ENCODE measurements at places on chromosomes 16 and 17.
A peak's percentile ranks its signal among the peaks of the same experiment; 100 is the strongest.

GRCh38 chr16:47667956-47668355, 206.8 kb downstream of the PHKB start:
- H3K4me1 ChIP-seq = no peaks in the 10 kb centered on the region
- no peak overlapping the region for H3K4me3 ChIP-seq
- H3K36me3 ChIP-seq = peaks cover 15% of the 10 kb centered on the region
- H3K27ac ChIP-seq = no peak overlapping the region
- H3K27me3 ChIP-seq = no peaks in the 10 kb centered on the region

DNA sequence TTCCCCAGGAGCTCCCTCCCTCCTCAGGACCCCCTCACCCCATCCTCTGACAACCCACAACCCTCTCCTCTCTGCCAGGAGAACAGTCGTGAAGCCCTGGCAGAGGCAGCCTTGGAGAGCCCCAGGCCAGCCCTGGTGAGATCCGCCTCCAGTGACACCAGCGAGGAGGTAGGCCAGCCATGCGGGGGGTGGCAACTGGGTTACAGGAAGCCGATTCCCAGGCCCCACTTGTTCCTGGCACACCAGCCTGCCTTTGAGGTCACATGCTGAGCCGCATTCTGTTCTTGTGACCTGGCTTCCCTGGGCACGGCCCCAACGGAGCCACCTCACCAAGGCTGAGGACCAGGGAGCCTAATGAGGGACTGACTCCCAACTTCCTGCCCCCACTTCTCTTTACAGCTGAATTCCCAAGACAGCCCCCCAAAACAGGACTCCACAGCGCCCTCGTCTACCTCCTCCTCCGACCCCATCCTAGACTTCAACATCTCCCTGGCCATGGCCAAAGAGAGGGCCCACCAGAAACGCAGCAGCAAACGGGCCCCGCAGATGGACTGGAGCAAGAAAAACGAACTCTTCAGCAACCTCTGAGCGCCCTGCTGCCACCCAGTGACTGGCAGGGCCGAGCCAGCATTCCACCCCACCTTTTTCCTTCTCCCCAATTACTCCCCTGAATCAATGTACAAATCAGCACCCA, 7.9 kb downstream of the NAT9 start:
- DNase-seq = peak; percentile 79
- peaks cover 29% of the 10 kb centered on the region for H3K4me1 ChIP-seq
- peaks cover 23% of the 10 kb centered on the region for H3K36me3 ChIP-seq
- H3K27ac ChIP-seq = peak overlapping the region; percentile 75
- no peak overlapping the region for H3K4me3 ChIP-seq
- no peaks in the 10 kb centered on the region for H3K27me3 ChIP-seq

- H3K4me1 ChIP-seq = peaks cover 26% of the 10 kb centered on the region
- no peaks in the 10 kb centered on the region for H3K27me3 ChIP-seq
- peak overlapping the region; percentile 99 for H3K27ac ChIP-seq
- H3K36me3 ChIP-seq = no peaks in the 10 kb centered on the region
- H3K4me3 ChIP-seq = peak overlapping the region; percentile 80
Measured at GRCh38 chr17:17840751-17841591, 4.2 kb upstream of the SREBF1 start.

GRCh38 chr17:17696085-17696484, 14.8 kb downstream of the RAI1 start:
- peak overlapping the region; percentile 91 for H3K4me3 ChIP-seq
- DNase-seq = no peak
- H3K36me3 ChIP-seq = no peaks in the 10 kb centered on the region
- H3K27ac ChIP-seq = peak overlapping the region; percentile 93

DNA sequence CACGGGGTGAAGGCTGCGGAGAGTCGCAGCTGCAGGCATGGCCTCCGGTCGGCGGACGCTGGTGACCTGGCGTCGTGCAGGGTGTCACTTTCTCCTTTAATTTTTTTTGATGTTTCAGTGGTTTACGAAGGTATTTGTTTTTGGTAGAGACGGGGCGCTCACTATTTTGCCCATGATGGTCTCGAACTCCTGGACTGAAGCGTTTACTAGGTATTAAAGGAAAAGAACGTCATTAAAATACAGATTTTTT, 17.1 kb downstream of the ZNF213 start:
- peak overlapping the region; percentile 51 for H3K27ac ChIP-seq
- DNase-seq = no peak
- H3K27me3 ChIP-seq = no peaks in the 10 kb centered on the region
- H3K4me3 ChIP-seq = peak overlapping the region; percentile 94

GRCh38 chr16:9526791-9527190, 435.3 kb downstream of the HAPSTR1 start:
- no peaks in the 10 kb centered on the region for H3K4me1 ChIP-seq
- no peaks in the 10 kb centered on the region for H3K27me3 ChIP-seq
- no peak overlapping the region for H3K4me3 ChIP-seq
- H3K27ac ChIP-seq = no peak overlapping the region
- no peaks in the 10 kb centered on the region for H3K36me3 ChIP-seq

- DNase-seq = peak; percentile 87
- H3K27me3 ChIP-seq = no peaks in the 10 kb centered on the region
Measured at GRCh38 chr16:67561824-67562525, 351 bp upstream of the CTCF start.

GRCh38 chr16:67115639-67116038, 5.9 kb downstream of the PHAF1 start:
- peaks cover 12% of the 10 kb centered on the region for H3K4me1 ChIP-seq
- no peak for DNase-seq
- no peaks in the 10 kb centered on the region for H3K36me3 ChIP-seq

DNA sequence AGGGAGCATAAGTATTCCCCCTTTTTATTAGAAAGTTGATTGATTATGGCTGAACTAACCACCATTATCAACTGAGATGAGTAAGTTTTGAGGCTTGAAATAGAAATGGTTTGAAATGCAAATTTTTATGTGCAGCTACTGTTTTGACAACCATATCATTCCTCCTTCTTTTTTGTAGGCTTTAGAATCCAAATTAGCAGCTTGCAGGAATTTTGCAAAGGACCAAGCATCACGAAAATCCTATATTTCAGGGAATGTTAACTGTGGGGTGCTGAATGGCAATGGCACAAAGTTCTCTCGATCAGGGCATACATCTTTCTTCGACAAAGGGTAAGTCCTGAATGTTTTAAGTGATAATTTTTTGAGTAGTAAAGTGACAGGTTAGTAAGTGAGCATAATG, 24.1 kb downstream of the NDEL1 start:
- H3K27ac ChIP-seq = no peak overlapping the region
- no peak for DNase-seq
- peaks cover 43% of the 10 kb centered on the region for H3K36me3 ChIP-seq
- no peaks in the 10 kb centered on the region for H3K27me3 ChIP-seq

GRCh38 chr17:29905086-29905878, 24.7 kb downstream of the SSH2 start:
- no peak for DNase-seq
- no peaks in the 10 kb centered on the region for H3K36me3 ChIP-seq
- no peaks in the 10 kb centered on the region for H3K4me1 ChIP-seq
- no peaks in the 10 kb centered on the region for H3K27me3 ChIP-seq
- H3K27ac ChIP-seq = no peak overlapping the region
- H3K4me3 ChIP-seq = no peak overlapping the region

DNA sequence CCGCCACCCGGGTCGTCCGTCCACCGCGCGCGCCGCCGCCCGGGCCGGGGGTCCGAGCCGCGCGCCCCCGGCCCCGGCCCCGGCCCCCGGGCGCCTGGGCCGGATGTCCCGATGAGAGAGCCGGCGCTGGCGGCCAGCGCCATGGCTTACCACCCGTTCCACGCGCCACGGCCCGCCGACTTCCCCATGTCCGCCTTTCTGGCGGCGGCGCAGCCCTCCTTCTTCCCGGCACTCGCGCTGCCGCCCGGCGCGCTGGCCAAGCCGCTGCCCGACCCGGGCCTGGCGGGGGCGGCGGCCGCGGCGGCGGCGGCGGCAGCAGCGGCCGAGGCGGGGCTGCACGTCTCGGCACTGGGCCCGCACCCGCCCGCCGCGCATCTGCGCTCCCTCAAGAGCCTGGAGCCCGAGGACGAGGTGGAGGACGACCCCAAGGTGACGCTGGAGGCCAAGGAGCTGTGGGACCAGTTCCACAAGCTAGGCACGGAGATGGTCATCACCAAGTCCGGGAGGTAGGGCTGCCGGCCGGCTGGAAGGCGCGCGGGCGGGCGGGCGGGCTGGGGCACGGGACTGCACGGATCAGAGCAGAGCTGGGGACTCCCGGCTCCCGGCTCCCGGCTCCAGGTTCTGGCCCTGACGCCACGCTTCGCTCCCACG, 548 bp downstream of the TBX2 start:
- peak overlapping the region; percentile 87 for H3K4me3 ChIP-seq
- no peak for DNase-seq
- H3K36me3 ChIP-seq = peaks cover 6% of the 10 kb centered on the region
- peak overlapping the region; percentile 91 for H3K27ac ChIP-seq
- peaks cover 9% of the 10 kb centered on the region for H3K4me1 ChIP-seq

GRCh38 chr16:66002601-66003000, 363.9 kb upstream of the CDH5 start:
- no peak for DNase-seq
- H3K27me3 ChIP-seq = no peaks in the 10 kb centered on the region
- no peaks in the 10 kb centered on the region for H3K4me1 ChIP-seq
- no peak overlapping the region for H3K4me3 ChIP-seq

- H3K4me1 ChIP-seq = no peaks in the 10 kb centered on the region
- H3K36me3 ChIP-seq = no peaks in the 10 kb centered on the region
- H3K4me3 ChIP-seq = no peak overlapping the region
- no peak overlapping the region for H3K27ac ChIP-seq
- DNase-seq = no peak
Measured at GRCh38 chr16:7324321-7324720, 8.3 kb upstream of the RBFOX1 start.

DNA sequence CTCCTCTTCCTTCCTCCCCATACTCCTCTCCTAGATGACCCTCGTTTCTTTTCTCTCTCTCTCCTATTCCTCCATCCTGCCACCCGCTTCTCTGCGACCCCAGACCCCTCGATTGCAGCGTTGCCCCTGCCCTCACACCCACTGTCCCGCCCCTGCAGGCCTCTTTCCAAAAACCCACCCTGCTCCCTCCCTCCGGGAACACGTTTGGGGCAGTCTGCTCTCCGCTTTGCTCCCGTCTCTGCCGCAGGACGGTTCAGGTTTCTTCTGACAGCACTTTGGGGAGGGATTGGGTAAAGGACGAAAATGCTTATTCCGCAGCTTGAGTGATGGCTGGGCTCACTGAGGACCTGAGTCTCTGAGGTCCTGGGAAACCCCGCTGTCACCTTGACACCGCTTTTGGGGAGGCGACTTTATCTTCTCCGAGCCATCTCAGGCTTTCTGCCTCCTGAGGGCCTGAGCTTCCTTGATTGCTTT, 690 bp downstream of the NDE1 start:
- H3K27ac ChIP-seq = peak overlapping the region; percentile 80
- H3K4me1 ChIP-seq = peaks cover 18% of the 10 kb centered on the region
- peak overlapping the region; percentile 94 for H3K4me3 ChIP-seq
- DNase-seq = no peak
- H3K36me3 ChIP-seq = no peaks in the 10 kb centered on the region
- no peaks in the 10 kb centered on the region for H3K27me3 ChIP-seq

GRCh38 chr16:70418274-70418992, 20.5 kb downstream of the ST3GAL2 start:
- H3K27me3 ChIP-seq = no peaks in the 10 kb centered on the region
- no peak overlapping the region for H3K4me3 ChIP-seq
- H3K36me3 ChIP-seq = no peaks in the 10 kb centered on the region
- no peaks in the 10 kb centered on the region for H3K4me1 ChIP-seq
- H3K27ac ChIP-seq = no peak overlapping the region

DNA sequence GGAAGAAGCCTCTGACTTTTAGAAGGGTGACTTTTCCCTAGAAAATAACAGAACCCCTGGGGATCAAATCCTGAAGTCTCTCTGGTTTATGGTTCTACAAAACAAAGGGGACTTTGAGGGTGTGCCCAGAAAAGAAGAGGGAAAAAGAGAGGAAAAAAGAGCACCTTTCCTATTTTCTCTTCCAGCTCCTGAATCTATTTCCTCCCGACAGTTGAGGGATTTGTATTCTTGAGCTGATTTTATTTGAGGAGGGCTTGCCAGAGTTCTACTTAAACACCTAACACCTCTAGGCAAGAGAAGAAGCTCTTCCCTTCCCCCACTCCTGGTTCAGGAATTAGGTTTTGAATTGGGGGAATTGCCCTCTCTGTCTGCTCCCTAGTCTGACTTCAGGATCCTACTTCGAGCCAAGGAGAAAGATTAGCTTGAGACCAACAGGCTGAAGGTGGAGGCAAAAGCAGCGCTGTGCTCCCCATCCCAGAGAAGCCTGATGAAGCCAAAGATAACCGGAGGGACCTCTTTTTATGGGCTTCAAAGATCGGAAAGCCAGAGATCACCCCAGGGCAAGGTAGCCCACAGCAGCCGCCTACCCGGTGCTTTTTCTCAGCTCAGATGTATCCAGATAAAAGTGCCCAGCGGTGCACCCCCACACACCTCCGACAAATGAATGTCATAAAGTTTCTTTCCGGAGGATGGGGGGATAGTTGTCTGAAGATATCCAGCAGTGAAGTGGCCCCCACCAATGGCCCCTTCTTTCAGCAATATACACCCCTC, 796 bp downstream of the HOXB3 start:
- H3K36me3 ChIP-seq = no peaks in the 10 kb centered on the region
- H3K27ac ChIP-seq = no peak overlapping the region
- H3K27me3 ChIP-seq = no peaks in the 10 kb centered on the region
- DNase-seq = no peak
- H3K4me3 ChIP-seq = peak overlapping the region; percentile 37
- peaks cover 13% of the 10 kb centered on the region for H3K4me1 ChIP-seq

GRCh38 chr17:82931699-82932517, 92.1 kb upstream of the ZNF750 start:
- H3K36me3 ChIP-seq = peaks cover 39% of the 10 kb centered on the region
- no peaks in the 10 kb centered on the region for H3K4me1 ChIP-seq
- H3K27ac ChIP-seq = no peak overlapping the region
- H3K27me3 ChIP-seq = no peaks in the 10 kb centered on the region
- DNase-seq = no peak

GRCh38 chr17:4858068-4858881, 25.1 kb downstream of the MINK1 start:
- peak overlapping the region; percentile 20 for H3K27ac ChIP-seq
- peaks cover 19% of the 10 kb centered on the region for H3K4me1 ChIP-seq
- no peaks in the 10 kb centered on the region for H3K36me3 ChIP-seq
- no peaks in the 10 kb centered on the region for H3K27me3 ChIP-seq

DNA sequence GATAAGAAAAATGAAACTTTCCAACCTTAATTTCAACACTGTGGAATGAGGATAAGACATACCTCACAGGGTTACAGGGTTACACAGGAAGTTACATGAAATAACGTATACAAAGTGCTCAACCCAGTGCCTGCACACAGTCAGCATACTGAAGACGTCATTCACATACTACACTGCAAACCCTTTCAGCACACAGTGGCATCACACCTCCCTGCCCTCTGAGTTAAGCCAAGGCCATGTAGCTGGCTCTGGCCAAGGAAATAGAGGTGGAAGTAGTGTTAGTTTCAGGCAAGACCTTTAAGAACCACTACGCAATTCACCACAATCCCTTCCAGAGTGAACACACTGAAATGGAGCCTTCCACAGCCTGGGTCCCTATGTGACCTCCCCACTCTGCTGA, 46.6 kb upstream of the GSG1L start:
- no peaks in the 10 kb centered on the region for H3K4me1 ChIP-seq
- no peaks in the 10 kb centered on the region for H3K27me3 ChIP-seq
- no peak for DNase-seq
- no peak overlapping the region for H3K27ac ChIP-seq
- H3K4me3 ChIP-seq = no peak overlapping the region

Data from thoracic aorta (tissue), 2 donors.